ENCODE measurements at places on chromosomes 3 and 15. TPM values are rescaled to one million over a fixed set of nuclear protein-coding genes. Genes with fewer than 3 reads are reported as not detected.

DNA sequence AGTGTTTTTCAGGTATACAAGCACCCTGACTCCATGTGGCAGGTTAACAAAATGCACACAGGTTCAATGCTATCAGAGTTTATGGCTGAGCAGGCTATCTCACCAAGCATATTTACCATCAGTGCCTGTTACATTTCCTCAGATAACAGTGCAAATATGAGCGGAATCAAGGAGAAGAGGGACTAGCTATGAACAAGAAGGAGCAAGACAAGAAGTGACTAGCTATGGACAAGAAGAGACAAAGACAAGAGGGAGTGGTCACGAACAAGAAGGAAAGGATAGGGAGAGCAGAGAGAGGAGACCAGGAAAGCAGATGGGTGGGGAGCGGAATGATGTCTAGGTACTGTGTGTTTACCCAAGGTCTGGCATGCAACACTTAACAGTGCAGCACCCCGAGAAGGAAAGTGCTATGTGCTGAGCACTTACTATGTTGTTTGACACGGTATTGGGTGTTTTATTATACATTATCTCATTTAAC lies 8.6 kb downstream of the ILDR1 start:
- no peak for DNase-seq

GRCh38 chr3:171936191-171936841 lies 93.2 kb downstream of the TMEM212 start:
- no peak for DNase-seq

DNA sequence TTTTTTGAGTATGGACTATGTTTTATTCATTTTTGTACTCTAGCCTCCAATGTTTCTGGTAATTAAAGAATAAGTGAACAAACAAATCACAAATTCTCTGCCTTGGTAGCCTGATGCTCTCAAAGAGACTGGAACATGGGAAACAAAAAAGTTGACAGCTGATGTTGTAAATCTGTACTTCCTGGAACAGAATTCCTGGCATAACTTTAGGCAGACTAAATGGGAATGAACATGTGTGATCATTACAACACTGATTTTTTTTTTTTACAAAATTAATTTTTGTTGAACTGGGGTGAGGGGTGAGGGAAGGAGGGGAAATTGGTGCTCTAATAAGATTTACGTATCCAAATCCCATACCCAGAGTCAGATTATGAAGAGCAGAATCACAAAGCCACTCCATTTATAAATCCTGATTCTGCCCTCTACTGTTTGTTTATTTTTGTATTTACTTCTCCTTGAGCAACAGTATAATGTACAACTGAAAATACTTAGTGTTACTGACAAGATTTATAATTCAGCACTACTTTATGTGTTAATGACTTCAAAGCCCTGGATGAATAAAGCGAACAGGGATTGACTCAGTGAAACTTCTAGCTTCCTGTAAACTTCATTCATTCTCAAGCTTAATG lies 165.0 kb downstream of the FRMD5 start:
- DNase-seq, result no peak

GRCh38 chr3:72816862-72817355 lies 31.3 kb downstream of the SHQ1 start:
- DNase-seq, result no peak

GRCh38 chr15:52787123-52787503 lies 3.0 kb downstream of the ONECUT1 start:
- no peak for DNase-seq

DNA sequence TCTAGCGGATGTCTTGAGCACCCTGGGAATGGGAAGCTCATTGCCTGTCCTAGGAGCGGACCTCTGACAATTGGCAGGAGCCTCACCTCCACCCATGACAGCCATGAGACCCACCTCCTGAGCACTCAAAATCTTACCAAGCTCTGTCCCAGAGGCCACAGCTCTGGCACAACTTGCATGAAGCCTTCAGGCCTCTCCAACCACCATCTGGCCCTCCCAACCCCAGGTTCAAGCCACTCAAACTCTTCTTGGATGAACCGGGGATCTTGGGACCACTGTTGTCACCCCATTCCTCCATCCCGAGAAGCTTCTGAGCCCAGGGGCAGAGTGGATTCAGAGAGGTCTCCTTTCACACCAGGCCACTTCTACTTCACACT lies 1.5 kb downstream of the VIPR1 start:
- no peak for DNase-seq

GRCh38 chr3:116384717-116385116 lies 60.6 kb downstream of the LSAMP start:
- no peak for DNase-seq

HGD gene
- polyA plus RNA-seq, result 93.1 TPM

EIF4E3 gene
- polyA plus RNA-seq, result 11.8 TPM

PARP15 gene
- polyA plus RNA-seq, result 0.11 TPM

Data from right renal cortex interstitium (tissue), 3 donors.